Stimulated activated CD8-positive, alpha-beta memory T cell treated with anti-CD3 and anti-CD28 coated beads, Interleukin-15, amount 100 ng/mL, for 1 hour (primary cell): ENCODE measurements at places on chromosomes 5 and 9.

- DNase-seq: no peak
Observed at GRCh38 chr9:16319646-16320045, 550.8 kb downstream of the BNC2 start.

DNA sequence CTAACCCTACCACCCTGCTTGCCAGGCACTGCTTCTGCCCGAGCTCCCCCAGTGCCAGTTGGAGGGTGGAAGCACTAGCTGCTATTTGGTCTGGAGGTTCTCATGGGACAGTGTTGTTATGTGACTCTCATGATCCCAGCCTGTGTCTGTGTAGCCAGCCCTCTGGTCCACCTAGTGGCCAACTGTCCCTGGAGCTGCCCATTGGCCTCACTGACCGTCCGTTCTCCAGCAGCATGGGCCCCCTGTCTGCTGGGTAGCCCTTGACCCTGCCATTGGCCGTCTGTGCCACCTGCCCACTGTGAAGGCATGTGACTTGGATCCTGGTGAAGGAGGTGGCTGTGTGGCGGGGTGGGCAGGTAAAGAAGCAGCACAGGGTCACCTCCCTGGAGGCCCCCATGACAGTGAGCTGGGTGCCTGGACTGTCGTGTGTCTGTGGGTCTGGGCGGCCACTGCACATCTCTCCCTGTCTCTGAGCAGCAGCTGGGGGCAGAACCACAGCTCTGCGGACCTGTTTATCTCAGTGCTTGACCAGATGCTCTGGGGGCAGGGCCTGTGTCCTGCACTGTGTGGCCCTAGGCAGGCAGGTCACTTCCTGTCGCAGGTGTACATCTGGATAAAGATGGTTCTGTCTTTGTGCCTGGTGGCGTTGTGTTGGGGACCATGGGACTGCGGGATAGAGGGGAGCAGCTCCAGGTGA lies 11.4 kb downstream of the PHF2 start:
- no peak for DNase-seq

GRCh38 chr5:158174918-158175851 lies 316.2 kb upstream of the CLINT1 start:
- DNase-seq: peak; percentile 12

DNA sequence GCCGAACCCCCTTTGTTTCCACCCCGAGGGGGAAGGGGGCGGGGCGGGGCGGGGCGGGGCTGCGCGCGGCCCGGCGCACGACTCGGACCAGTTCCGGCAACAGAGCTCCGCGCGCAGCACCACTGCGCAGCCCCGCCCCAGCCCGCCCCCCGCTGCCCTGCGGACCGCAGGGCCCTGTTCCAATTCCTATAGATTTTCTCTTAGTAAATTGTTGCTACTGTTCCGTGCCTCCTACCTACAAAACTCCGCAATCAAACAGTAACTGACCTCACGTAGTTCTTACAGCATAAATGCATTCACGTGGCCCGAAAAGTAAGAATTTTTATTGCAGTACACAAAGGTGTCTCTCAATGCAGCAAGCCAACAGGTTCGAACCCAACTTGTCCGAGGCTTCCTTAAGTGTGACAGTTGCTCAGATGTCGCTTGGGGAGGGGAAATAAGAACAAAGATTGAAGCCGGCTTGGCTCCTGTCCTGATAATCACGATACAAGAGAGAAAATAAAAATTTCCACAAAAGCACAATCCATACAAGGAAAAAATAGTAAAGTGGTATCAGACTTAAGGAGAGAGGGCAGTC lies 1.2 kb upstream of the RNF38 start:
- DNase-seq: peak; percentile 45

GRCh38 chr9:84694248-84694647 lies 24.7 kb downstream of the NTRK2 start:
- no peak for DNase-seq

DNA sequence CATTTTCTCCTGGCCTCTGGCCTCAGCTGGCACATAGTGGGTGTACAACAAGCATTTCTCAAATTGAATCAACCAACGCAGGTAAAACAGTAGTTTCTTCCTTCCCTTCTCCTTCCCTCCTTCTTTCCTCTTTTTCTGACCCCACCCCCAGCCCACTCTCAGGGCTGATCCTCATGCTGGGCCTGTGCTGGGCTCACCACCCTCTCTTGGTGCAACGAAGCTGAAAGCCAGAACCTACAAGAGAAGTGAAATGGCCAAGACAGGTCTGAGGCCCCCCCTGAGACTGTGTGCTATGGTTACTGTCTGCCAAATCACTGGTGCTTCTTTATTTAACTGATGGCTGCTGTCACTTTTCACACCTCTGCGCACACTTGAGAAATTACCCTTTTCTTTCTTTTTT lies 53.0 kb upstream of the BOD1 start:
- DNase-seq: no peak

DNA sequence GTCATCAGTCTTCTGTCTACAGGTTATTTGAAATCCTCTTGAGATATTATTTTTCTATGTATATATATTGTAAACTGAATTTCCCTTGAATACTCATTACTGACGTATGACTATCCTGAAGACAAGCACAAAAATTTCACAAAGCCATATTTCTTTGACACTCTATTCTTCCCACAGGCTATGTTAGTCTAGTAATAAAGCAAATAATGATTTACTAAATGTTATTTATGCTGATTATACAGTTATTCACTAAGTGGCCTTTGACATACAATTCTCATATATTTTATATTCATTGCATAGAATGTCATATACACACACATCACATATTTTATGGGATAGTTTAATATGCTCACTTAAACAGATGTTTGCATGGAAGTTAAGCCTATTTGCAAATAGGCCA lies 793.0 kb upstream of the GRAMD2B start:
- DNase-seq: no peak

DNA sequence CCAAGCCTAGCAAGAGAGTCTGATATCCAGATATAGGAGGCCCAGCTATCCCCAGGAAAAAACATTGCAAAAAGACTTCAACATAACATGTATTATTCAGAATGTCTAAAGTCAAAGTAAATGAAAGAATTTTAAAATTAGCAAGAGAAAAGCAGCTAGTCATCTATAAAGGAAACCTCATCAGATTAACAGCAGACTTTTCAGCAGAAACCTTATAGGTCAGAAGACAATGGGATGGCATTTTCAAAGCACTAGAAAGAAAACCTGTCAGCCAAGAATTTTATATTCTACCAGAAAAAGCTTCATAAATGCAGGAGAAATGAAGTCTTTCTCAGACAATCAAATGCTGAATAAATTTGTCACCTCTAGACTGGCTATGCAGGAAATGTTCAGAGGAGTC lies 9.9 kb downstream of the OR1L3 start:
- no peak for DNase-seq

GRCh38 chr9:117300371-117301110 lies 114.3 kb downstream of the ASTN2 start:
- no peak for DNase-seq

GRCh38 chr5:109529520-109529919 lies 119.7 kb upstream of the PJA2 start:
- no peak for DNase-seq

GRCh38 chr5:26727916-26728315 lies 310.5 kb downstream of the CDH9 start:
- no peak for DNase-seq

- no peak for DNase-seq
Observed at GRCh38 chr9:108486831-108487230, 369.0 kb downstream of the ACTL7B start.

- no peak for DNase-seq
Observed at GRCh38 chr9:114503009-114503408, 2.3 kb downstream of the WHRN start.

- no peak for DNase-seq
Observed at GRCh38 chr5:95841914-95842812, 19.6 kb upstream of the GLRX start.

DNA sequence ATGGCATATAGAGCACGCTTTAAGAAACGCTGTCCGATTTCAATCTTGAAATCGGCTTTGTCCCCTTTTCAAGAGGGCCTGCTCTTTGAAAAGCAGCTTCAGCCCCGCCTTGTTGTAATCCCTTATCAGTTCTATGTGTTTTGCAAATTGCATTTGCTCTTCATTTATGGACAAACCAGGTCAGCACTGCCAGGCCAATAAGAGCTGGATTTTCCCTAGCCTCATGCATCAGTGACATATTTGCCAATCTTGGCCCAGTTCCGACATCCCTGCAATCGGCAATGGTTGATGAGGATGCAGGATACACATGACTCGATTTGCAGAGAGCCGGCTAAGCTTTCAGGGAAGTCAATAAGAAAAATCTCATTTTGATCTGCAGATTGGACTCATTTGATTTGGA lies 529.1 kb upstream of the CLINT1 start:
- DNase-seq: no peak

DNA sequence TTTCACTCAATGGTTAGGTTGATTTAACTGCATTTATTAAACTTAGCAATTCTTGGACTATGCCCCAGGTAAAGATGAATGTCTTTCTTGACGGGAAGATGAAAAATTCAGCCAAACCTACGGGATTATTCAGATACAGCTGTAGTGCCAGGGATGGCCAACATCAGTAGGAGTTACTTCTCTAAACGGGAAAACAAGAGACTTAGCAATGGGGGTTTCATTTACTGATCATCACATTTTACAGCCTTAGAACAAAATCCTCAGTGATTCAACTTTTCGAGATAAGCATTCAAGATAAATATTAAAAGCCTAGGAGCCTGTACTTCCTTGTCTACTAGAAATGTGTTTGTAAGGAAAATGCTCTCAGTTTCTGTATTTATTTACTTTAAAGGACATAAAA lies 46.1 kb downstream of the S1PR3 start:
- no peak for DNase-seq

DNA sequence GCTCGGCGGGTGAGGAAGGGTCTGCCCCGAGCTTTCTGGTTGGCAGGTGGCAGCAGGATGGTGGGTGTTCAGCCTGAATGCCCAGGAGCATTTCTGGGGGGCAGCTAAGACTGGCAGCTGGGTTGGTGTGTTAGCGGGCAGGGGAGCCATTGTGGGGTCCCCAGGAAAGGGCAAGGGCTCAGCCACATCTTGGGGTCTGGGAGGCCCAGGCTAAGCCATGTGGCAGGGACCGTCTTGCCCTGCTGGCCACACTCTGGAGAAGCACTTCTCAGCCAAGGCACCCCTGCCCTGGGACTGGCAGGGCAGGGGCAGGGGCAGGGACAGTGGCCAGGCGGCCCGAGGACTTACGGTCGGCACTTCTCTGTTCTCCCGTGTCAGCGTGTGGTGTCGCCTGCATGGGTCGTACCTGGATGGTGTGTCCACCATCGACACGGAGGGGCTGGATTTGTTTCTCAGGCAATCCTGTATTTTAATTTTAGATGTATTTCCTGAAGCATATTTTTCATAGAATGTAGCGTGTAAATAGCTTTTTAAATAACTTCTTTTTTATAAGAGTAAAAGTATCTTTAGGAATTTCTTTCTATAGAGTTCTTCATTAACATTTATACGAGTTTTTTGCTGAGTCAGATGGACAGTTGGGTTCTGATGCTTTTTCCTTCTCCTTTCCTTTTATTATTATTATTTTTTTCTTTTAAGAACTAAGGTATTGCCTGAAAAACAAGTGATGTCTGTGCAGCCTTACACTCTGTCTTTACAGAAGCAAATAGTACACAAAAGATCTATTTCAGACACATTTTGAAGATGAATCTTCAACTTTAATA lies 102.0 kb downstream of the PHF2 start:
- no peak for DNase-seq

DNA sequence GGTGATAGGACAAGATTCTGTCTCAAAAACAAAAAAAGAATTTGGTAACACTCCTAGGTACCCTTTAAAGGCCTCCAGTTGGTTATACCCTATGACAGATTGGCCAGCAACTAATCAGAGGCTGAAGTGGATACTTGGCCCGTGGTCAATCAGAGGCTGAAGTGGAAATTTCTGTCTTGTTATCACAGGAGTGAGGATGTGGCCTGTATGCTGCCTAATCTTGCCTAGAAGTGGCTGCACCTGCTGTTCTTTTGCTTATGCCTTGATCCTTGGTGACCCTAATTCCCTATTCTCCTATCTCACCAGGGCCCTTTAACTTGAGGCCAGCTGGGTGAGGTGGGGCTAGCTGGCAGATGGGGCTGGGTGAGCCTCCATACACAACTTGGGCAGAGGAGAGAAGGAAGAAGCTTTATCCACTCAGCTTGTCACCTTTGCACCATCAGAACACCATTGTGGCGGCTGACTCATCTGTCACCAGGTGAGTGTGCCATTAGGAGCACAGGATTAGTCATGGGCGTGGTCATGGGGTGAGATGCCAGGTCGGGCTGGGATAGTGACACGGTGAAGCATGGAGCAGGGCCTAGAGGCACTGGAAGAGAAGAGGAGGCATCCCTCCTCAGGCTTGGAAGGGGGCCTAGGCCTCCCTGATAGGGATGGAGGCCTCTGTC lies 41.5 kb downstream of the SAR1B start:
- DNase-seq: no peak

GRCh38 chr5:133123297-133123696 lies 71.5 kb downstream of the HSPA4 start:
- no peak for DNase-seq

DNA sequence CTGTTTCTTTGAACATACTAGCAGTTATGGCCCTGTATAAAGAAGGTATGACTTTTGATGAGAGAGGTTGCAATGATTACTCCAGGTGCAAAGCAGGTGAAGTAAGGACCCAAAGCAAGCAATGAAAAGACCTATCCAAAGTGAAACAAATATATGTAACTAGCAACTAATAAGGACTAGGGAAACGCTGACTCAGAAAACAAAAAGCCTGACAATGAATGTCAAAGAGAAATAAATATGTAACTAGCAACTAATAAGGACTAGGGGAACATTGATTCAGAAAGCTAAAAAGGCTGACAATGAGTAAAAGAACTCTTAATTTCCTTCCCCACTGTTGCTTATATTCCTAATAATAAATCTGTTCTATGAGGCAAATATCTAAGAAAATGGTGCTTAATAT lies 43.1 kb downstream of the HMGCR start:
- DNase-seq: no peak

- no peak for DNase-seq
Observed at GRCh38 chr9:110157823-110158664, 49.9 kb downstream of the C9orf152 start.

GRCh38 chr5:134142052-134142451 lies 27.6 kb downstream of the TCF7 start:
- no peak for DNase-seq

GRCh38 chr9:27722866-27723265 lies 149.6 kb upstream of the C9orf72 start:
- no peak for DNase-seq

GRCh38 chr9:113630386-113631136 lies 167.0 kb downstream of the RGS3 start:
- no peak for DNase-seq

DNA sequence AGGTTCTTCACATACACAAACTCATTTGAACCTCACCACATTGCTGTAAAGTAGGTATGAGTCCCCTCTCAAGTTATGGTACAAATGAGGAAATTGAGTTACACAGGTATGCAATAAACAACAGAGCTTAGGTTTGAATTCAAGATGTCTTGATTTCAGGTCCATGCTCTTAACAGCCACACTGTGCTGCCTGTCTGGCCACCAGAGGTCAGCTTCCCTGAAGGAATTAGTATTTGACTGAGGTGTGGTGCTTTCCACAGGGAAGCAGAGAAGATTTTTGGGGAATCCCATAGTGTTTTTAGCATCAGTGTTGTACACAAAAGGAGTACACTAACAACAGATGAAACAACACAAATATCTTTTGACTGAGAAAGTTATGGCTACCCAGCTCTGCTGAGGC lies 94.4 kb upstream of the ITGA1 start:
- DNase-seq: no peak
